ENCODE measurements at places on chromosomes 7 and 10.

- DNase-seq, result no peak
Observed at GRCh38 chr10:23413629-23414089, 25.2 kb upstream of the OTUD1 start.

GRCh38 chr10:74923556-74923955, 97.2 kb downstream of the KAT6B start:
- no peak for DNase-seq

DNA sequence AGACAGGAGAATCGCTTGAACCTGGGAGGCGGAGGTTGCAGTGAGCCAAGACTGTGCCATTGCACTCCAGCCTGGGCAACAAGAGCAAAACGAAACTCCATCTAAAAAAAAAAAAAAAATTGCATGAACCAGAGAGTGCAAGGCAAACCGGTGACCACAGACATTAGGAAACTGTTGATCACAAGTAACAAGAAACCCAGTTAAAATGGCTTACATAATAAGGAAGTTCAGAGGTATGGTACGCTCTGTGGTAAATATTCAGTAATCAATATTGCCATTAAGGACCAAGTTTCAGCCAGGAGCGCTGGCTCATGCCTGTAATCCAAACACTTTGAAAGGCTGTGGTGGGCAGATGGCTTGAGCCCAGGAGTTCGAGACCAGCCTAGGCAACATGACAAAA, 9.2 kb upstream of the NT5C2 start:
- no peak for DNase-seq

- peak; percentile 65 for DNase-seq
Observed at GRCh38 chr7:156003220-156004162, 191.2 kb upstream of the SHH start.

DNA sequence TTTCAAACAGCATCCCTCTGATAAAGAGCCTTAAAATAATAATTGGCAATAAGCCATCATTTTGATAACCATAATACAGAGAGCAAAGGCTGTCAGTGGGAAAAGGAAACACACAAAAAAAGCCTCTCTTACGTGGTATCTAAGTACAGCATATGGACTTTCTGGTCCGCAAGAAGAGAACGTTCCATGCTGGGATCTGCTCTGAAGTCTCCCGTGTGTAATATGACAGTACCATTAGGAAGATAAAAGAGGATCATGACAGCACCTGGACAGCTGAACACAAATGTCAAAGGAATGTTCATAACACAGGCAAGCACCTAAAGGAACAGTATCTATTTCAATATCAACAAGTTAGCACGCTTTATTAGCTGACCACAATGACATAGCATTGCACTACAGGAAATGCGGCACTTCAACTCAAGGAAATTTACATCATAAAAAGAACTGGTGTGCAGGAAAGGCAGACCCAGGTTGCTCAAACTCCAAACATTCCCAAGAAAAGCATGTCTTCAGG, 9.9 kb downstream of the DCLRE1A start:
- no peak for DNase-seq

GRCh38 chr10:6445671-6446316, 134.3 kb downstream of the PRKCQ start:
- DNase-seq, result no peak

GRCh38 chr10:101047961-101048892, 13.6 kb upstream of the KAZALD1 start:
- no peak for DNase-seq

DNA sequence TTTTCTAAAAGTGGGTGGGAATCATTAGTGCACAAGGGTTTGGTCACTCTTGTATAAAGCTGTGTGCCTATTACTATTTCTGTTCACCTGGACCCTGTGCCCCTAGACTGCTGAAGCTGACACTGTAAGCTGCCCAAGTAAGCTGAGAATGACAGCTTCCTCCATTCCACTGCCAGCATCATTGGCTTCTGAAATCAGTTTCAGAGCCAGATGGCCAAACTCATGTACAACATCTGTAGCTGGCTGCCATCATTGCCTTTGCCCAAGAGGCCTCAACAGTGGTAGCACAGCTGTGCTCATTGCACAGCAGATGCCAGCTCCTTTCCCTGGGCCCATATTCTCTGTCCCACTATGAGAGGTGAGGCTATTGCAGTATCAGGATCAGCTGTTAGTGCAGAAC, 165.7 kb downstream of the CPEB3 start:
- no peak for DNase-seq

- DNase-seq, result peak; percentile 84
Observed at GRCh38 chr10:79380125-79380945, 33.1 kb downstream of the PPIF start.

DNA sequence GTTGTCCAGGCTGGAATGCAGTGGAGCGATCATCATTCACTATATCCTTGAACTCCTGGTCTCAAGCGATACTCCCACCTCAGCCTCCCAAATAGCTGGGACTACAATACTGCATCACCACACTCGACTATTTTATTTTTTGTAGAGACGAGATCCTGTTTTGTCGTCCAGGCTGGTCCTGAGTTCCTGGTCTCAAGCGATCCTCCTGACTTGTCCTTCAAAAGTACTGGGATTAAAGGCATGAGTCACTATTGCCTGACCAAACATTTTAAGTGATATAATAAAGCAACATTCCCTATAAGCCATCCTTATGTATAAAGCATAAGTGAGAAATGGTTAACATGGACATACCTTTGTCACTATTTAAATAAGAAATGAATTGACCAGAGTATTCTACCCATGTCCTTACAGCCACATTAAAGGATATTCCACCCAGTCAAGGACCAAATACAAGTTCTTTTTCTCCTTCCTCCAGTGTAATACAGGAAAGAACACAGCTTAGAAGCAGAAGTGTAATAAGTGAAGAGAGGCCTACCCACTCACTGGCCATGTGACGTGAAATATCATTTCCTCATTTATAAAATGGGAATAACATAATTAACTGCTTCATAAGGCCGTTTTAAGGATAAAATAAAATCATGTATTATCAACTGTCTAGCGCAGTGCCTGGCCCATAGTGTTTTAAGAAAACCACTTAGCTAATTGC, 82.0 kb downstream of the DOCK4 start:
- no peak for DNase-seq

GRCh38 chr7:154096-154799, 38.1 kb upstream of the FAM20C start:
- DNase-seq, result no peak
